Stimulated activated CD4-positive, alpha-beta T cell treated with anti-CD3 and anti-CD28 coated beads, Interleukin-4, amount 100 ng/mL, for 48 hours (primary cell): ENCODE measurements at places on chromosomes 16 and 17.

DNA sequence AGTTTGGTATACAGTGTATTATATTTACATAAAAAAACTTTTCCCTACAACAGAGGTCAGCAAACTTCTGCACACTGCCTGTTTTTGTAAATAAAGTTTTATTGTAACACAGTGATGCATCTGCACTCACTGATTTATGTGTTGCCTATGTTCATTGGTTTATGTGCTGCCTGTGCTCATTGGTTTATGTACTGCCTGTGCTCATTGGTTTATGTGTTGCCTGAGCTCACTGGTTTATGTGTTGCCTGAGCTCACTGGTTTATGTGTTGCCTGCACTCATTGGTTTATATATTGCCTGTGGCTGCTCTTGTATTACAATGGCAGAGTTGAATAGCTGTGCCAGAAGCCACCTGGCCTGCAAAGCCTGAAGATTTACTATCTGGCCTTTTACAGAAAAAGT is 81.6 kb downstream of the MYH11 start:
- no peak for DNase-seq

- no peak for DNase-seq
Measured at GRCh38 chr16:81437865-81438264, 6.7 kb upstream of the CMIP start.

GRCh38 chr17:42389135-42389417 is 834 bp upstream of the STAT3 start:
- DNase-seq = no peak

DNA sequence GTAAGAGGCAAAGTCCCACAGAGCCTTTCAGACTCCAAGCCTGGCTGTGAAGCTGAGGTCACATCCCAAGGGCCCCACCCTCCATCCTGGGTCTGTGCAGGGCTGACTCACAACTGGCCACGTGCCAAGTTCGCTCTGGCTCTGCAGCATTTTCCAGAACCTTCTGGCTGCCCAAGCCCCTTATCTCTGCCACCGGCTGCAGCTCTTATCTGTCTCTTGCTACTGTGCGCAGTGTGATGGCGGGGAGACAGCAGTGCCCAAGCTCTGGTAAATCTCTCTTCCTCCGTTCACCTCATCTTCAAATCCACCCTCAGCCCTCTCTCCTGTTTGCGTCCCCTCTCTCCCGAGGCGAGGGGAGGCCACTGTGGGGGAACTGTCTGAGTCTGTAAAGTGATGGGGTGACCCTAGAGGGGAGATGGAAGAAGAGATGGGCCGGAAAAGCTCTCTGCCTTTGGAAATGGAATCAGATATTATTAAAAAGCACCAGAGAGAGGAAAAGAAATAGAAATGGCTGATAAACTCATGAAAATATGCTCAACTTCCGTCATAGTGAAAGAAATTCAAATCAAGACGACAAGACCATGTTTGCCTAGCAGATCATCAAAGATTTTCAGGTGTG is 162.7 kb upstream of the CDC42EP4 start:
- no peak for DNase-seq
